A673 (cell line): ENCODE measurements at places on chromosomes 3 and 15. TPM values are rescaled to one million over a fixed set of nuclear protein-coding genes. Genes with fewer than 3 reads are reported as not detected.

DNA sequence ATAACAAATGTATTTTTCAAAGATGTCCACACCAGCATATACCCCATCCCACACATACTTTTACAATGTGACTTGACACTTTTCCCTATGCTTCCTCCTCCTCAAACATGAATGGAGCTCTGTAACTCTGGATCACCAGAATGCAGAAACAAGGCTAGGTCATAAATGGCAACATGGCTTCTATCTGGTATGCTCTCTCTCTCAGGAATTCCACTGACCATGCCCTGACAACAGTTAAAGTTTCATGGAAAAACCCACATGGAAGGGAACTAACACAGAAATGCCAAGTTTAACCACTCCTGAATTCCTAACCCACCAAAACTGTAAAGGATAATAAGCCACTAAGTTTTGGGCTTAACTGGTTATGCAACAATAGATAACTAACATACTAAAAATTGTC, 19.9 kb downstream of the MYO9A start:
- no peak overlapping the region for H3K4me3 ChIP-seq
- no peaks in the 10 kb centered on the region for H3K27me3 ChIP-seq
- no peak for DNase-seq
- peaks cover 6% of the 10 kb centered on the region for H3K4me1 ChIP-seq

- H3K36me3 ChIP-seq: no peaks in the 10 kb centered on the region
- H3K27me3 ChIP-seq: peaks cover 55% of the 10 kb centered on the region
- H3K4me3 ChIP-seq: no peak within 1 kb of the TSS
- no peaks in the 10 kb centered on the region for H3K4me1 ChIP-seq
- H3K27ac ChIP-seq: no peak within 1 kb of the TSS
- no peak for DNase-seq
These were observed at the start of gene SLC6A11 for GRCh38 chr3:10816019-10816862. SLC6A11 (plus strand) TSS chr3:10816228; CDS start chr3:10816266, 38 bp downstream.

GRCh38 chr3:38984731-38985130, 67.0 kb downstream of the SCN11A start:
- no peak for DNase-seq
- H3K36me3 ChIP-seq: no peaks in the 10 kb centered on the region
- no peak overlapping the region for H3K27ac ChIP-seq
- no peak overlapping the region for H3K4me3 ChIP-seq
- H3K4me1 ChIP-seq: no peaks in the 10 kb centered on the region

GRCh38 chr3:49119439-49119838, 1.2 kb downstream of the USP19 start:
- H3K36me3 ChIP-seq: peaks cover 30% of the 10 kb centered on the region
- no peaks in the 10 kb centered on the region for H3K27me3 ChIP-seq
- no peak for DNase-seq
- peak overlapping the region; percentile 87 for H3K27ac ChIP-seq
- no peaks in the 10 kb centered on the region for H3K4me1 ChIP-seq

- H3K4me1 ChIP-seq: no peaks in the 10 kb centered on the region
- H3K4me3 ChIP-seq: no peak overlapping the region
- H3K27me3 ChIP-seq: no peaks in the 10 kb centered on the region
These were observed 342.9 kb downstream of the THSD4 start for GRCh38 chr15:71458089-71458660.

- no peak overlapping the region for H3K4me3 ChIP-seq
- no peaks in the 10 kb centered on the region for H3K36me3 ChIP-seq
- H3K27me3 ChIP-seq: no peaks in the 10 kb centered on the region
- H3K27ac ChIP-seq: no peak overlapping the region
- H3K4me1 ChIP-seq: no peaks in the 10 kb centered on the region
These were observed 32.7 kb downstream of the CHL1 start for GRCh38 chr3:229183-229661.

- H3K36me3 ChIP-seq: no peaks in the 10 kb centered on the region
- no peaks in the 10 kb centered on the region for H3K4me1 ChIP-seq
- no peak overlapping the region for H3K27ac ChIP-seq
- no peak overlapping the region for H3K4me3 ChIP-seq
These were observed 192.9 kb downstream of the SQOR start for GRCh38 chr15:45827766-45828165.

GRCh38 chr15:52790169-52790708, at the start of gene ONECUT1:
ONECUT1 (minus strand) TSS chr15:52790336; CDS start chr15:52789884, 452 bp downstream.
- H3K27me3 ChIP-seq: peaks cover 98% of the 10 kb centered on the region
- peak within 1 kb of the TSS; percentile 45 for H3K4me3 ChIP-seq
- peaks cover 4% of the 10 kb centered on the region for H3K4me1 ChIP-seq
- H3K27ac ChIP-seq: no peak within 1 kb of the TSS
- no peaks in the 10 kb centered on the region for H3K36me3 ChIP-seq

- H3K4me3 ChIP-seq: no peak overlapping the region
- DNase-seq: no peak
- no peak overlapping the region for H3K27ac ChIP-seq
These were observed 22.0 kb downstream of the ZNF710 start for GRCh38 chr15:90022905-90023700.

GRCh38 chr15:29920515-29920914, 98.2 kb upstream of the TJP1 start:
- no peaks in the 10 kb centered on the region for H3K27me3 ChIP-seq
- H3K36me3 ChIP-seq: no peaks in the 10 kb centered on the region
- DNase-seq: no peak
- no peak overlapping the region for H3K4me3 ChIP-seq
- H3K27ac ChIP-seq: no peak overlapping the region
- H3K4me1 ChIP-seq: no peaks in the 10 kb centered on the region

DNA sequence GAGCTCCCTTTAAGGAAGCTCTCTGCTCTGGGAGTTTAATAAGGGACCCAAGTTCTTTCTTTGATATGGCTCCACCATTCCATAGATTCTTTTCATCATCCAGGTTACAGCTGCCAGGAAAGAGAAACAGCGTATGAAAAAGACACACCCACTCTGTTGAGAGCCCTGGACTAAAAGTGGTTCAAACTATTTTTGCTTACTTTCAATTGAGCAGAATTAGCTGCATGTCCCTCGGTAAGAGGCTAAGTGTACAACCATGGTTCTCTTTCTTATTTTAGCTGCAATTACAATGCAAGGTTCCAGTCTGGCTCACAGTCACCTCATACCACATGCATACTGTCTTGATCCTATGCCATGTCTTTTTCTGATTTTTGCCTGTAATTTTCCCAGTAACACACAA, 1288.3 kb downstream of the NSUN3 start:
- H3K4me1 ChIP-seq: no peaks in the 10 kb centered on the region
- H3K27ac ChIP-seq: no peak overlapping the region
- no peaks in the 10 kb centered on the region for H3K36me3 ChIP-seq
- H3K27me3 ChIP-seq: no peaks in the 10 kb centered on the region
- DNase-seq: no peak
- H3K4me3 ChIP-seq: no peak overlapping the region

GRCh38 chr3:77370413-77370812, 330.5 kb downstream of the ROBO2 start:
- H3K27ac ChIP-seq: peak overlapping the region; percentile 51
- H3K4me1 ChIP-seq: peaks cover 43% of the 10 kb centered on the region
- no peak overlapping the region for H3K4me3 ChIP-seq
- no peaks in the 10 kb centered on the region for H3K27me3 ChIP-seq
- DNase-seq: peak; percentile 68
- no peaks in the 10 kb centered on the region for H3K36me3 ChIP-seq

DNA sequence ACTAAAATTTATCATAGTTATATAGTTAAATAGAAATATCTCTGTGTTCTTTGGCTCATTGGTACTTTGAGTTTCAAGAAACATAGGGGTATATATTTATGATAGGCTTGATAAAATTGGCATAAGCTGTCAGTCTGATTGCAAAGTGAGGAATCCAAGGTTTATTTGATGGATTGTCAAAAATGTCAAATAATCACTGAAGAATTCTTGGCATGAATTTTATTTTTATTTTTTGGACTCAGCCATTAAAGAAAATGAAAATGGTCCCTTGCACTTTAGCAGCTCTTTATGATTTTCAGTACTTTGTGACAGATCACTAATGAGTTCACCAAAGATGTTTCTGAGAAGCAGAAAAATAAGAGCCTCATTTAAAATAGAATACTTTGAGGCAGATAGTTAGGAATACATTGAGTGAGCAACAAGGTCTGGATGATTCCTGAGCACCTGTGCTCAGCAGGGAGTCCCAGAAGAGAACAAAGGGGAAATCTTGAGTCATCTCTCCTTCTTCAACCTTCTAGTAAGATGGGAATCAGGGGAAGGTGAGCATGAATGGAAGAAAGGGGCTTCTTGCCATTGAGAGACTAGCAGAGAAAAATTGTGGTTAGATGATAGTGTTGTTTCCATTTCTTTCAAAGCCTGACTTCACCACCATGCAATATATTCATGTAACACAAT, 85.3 kb upstream of the VEPH1 start:
- H3K27ac ChIP-seq: no peak overlapping the region
- DNase-seq: no peak
- H3K4me1 ChIP-seq: no peaks in the 10 kb centered on the region
- no peak overlapping the region for H3K4me3 ChIP-seq
- no peaks in the 10 kb centered on the region for H3K36me3 ChIP-seq
- H3K27me3 ChIP-seq: no peaks in the 10 kb centered on the region

GRCh38 chr3:189727898-189728297, 96.7 kb downstream of the TP63 start:
- H3K4me1 ChIP-seq: no peaks in the 10 kb centered on the region
- H3K36me3 ChIP-seq: no peaks in the 10 kb centered on the region
- DNase-seq: no peak
- no peak overlapping the region for H3K27ac ChIP-seq

DNA sequence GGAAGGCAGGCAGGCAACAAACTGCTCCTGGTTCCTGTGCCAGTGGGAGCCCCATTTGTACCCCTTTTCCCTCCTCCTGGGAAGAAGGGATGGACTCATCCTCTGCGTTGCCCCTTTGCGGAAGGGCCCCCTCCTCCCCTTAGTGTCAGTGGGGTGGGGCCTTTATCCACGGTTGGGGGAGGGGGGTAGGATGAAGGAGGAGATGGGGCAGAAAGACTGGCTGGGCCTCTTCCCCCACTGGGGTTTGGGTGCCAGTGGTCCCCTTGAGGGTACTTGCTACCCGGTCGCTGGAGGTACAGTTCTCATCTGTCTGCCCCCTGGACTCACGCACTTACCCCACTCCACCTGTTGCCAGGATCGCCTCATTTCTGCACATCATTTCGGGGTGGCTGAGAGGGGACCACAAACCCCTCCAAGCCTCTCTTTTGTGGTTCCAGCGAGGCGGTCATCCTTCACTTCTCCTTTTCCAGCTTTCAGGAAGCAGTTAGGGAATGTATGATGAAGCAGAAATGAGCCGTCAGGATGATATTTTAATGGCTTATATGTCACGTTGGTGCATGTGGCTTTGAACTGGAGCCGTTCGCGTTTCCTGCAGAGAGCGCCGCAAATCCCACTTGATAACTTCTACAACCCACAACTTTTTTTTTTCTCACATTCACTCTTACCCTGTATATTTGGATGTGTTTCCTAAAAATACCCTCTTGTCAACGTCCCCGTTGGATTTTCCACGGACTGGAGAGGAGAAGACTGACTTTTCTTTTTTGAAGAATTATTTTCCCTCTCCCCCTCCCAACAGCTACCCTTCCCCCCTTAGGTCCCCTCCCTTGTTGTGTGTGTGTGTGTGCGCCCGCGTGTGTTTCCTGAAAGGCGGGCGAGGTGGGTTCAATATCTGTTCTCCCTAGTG, at the start of gene ZIC4:
Gene ZIC4 (minus strand): TSS at position 516 of the 904 bp plus-strand sequence. CDS start 3,746 bp downstream, outside the sequence.
- peaks cover 8% of the 10 kb centered on the region for H3K4me1 ChIP-seq
- peaks cover 99% of the 10 kb centered on the region for H3K27me3 ChIP-seq

- no peak for DNase-seq
- no peaks in the 10 kb centered on the region for H3K27me3 ChIP-seq
- H3K4me1 ChIP-seq: no peaks in the 10 kb centered on the region
- H3K27ac ChIP-seq: no peak overlapping the region
- no peaks in the 10 kb centered on the region for H3K36me3 ChIP-seq
These were observed 351.0 kb downstream of the FEZF2 start for GRCh38 chr3:62022312-62022711.

DNA sequence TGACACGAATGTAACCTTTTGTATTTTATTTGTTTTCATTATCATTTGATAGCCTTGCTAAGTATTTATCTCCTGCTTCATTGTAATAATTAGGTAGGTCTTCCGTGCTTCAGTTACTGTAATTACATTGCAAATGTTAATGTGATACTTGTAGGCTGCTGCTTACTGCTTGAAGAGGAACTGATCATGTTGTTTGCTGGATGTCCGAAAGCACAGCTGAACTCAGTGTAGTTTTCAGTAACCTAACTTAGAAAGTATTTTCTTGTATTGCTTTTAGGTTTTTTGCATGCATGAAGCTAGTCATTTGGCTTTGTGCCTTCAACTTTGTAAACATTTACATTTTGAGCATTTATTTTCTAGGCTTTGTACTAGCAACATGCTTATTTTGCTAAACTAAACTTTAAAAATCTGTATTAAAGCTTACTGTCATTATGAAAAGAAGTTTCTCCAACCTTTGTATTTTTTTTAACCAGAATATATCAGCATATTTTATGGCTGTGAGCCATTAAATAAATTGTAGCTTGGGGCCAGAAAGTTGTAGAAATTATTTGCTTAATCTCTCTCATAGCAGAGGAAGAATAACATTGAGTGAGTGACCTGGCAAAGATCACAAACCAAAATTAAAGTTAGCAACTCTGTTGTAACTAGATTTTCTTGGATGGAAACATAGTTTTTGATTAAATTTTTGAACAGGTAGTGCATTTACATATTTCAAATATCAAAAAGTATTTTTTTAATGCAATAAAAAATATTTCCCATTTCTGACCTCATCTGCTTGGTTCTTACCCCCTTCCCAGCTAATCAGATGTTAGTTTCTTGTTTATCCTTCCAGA, 30.7 kb downstream of the SACM1L start:
- no peaks in the 10 kb centered on the region for H3K27me3 ChIP-seq
- no peaks in the 10 kb centered on the region for H3K4me1 ChIP-seq
- DNase-seq: no peak
- H3K27ac ChIP-seq: no peak overlapping the region
- peaks cover 4% of the 10 kb centered on the region for H3K36me3 ChIP-seq

- peak overlapping the region; percentile 17 for H3K27ac ChIP-seq
- H3K27me3 ChIP-seq: no peaks in the 10 kb centered on the region
These were observed 98.7 kb downstream of the PLCH1 start for GRCh38 chr3:155646128-155646527.

DNA sequence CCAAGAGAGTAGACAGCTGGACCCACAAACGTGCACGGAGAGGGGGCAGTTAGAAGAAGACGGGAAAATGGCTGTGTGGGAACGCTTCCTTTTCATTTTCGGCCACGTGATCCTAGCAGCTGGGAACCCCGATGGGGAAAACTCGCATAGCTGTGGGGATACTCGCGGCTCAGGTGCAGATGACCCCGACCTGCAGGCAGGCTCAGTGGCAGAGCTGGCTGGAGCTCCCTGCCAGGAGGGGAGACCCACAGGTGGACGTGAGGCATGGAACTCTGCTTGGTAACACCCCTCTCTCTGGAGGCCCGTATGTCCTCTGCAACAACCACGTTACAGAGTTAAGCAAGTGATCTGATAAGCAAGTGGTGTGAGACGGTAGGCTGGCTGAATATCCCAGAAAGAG, 84.6 kb upstream of the SNRPA1 start:
- H3K4me3 ChIP-seq: no peak overlapping the region
- DNase-seq: no peak
- H3K36me3 ChIP-seq: no peaks in the 10 kb centered on the region
- H3K27me3 ChIP-seq: no peaks in the 10 kb centered on the region
- no peaks in the 10 kb centered on the region for H3K4me1 ChIP-seq

The ACOX2 gene
- 5.4 and 7.2 TPM in 2 replicates for total RNA-seq

The ALS2CL gene
- total RNA-seq: 0.20 and 0.24 TPM in 2 replicates

The TICRR gene
- total RNA-seq: 55.7 and 56.5 TPM in 2 replicates

The GOLGA8J gene
- 0.22 TPM in 1 of 2 replicates, not detected in the other for total RNA-seq

The OR5K4 gene
- total RNA-seq: not detected in 2 replicates

The C2CD4B gene
- total RNA-seq: 0.54 and 0.70 TPM in 2 replicates

The RBMS3 gene
- total RNA-seq: 5.9 and 7.9 TPM in 2 replicates

The FBXO40 gene
- not detected in 2 replicates for total RNA-seq

The CIDEC gene
- total RNA-seq: not detected in 2 replicates

The SOX14 gene
- not detected in 2 replicates for total RNA-seq

The GFM1 gene
- total RNA-seq: 44.2 and 53.0 TPM in 2 replicates

The ACP3 gene
- total RNA-seq: 13.9 and 14.6 TPM in 2 replicates

The ASB7 gene
- 14.5 and 15.0 TPM in 2 replicates for total RNA-seq

The MME gene
- total RNA-seq: not detected in 2 replicates

The THAP10 gene
- 6.2 and 6.6 TPM in 2 replicates for total RNA-seq

The GJD2 gene
- not detected in 2 replicates for total RNA-seq
